ENCODE measurements at places on chromosomes 1 and 21. TPM values are rescaled to one million over a fixed set of nuclear protein-coding genes. Genes with fewer than 3 reads are reported as not detected.

PTPN14 gene
- 6.0 TPM for total RNA-seq

SFN gene
- total RNA-seq = not detected

OR2W3 gene
- total RNA-seq = 0.73 TPM

LEFTY2 gene
- 0.09 TPM for total RNA-seq

TNFAIP8L2 gene
- total RNA-seq = 1.6 TPM

CYP4A11 gene
- 0.36 TPM for total RNA-seq

WLS gene
- total RNA-seq = 52.9 TPM

ADORA3 gene
- total RNA-seq = 1.1 TPM

VANGL1 gene
- 4.6 TPM for total RNA-seq

EPHA2 gene
- total RNA-seq = 2.3 TPM

OVAAL gene
- not detected for total RNA-seq

RNF186 gene
- total RNA-seq = not detected

CFHR3 gene
- total RNA-seq = not detected

PSMD4 gene
- 64.4 TPM for total RNA-seq

OR2T6 gene
- 0.09 TPM for total RNA-seq

AADACL3 gene
- total RNA-seq = not detected

RYR2 gene
- 19.4 TPM for total RNA-seq

NCMAP gene
- total RNA-seq = 0.09 TPM

SLC1A7 gene
- not detected for total RNA-seq

IKBKE gene
- 2.5 TPM for total RNA-seq

ATP1A2 gene
- 118 TPM for total RNA-seq

LEFTY1 gene
- not detected for total RNA-seq

CA6 gene
- total RNA-seq = not detected

PARS2 gene
- total RNA-seq = 4.1 TPM

BEND5 gene
- total RNA-seq = 17.6 TPM

IFI44 gene
- total RNA-seq = 19.4 TPM

LAMB3 gene
- total RNA-seq = 1.00 TPM

ATP5PF gene
- total RNA-seq = 46.1 TPM

Data from cerebellum (tissue), 4 donors.